ENCODE measurements at places on chromosomes 7 and 10.

DNA sequence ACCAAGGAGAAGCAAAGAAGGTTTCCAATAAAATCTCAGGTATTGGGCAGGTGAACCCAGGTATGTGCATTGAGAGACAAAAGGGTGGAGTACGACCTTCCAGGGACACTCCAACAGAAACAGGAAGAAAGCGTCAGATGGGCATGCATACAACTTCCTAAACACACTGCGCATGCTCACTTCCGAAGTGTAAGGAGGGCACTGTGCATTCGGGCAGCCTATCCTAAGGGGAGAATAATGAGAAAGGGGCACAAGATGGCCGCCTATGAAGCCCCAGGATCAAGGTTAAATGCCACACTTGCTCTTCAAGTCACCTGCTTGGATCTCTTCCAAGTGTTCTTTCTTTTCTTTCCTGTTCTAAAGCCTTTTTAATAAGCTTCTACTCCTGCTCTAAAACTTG is 39.4 kb upstream of the PRSS1 start:
- no peak for DNase-seq

- no peak for DNase-seq
Observed at GRCh38 chr7:4136036-4136435, 546.1 kb upstream of the FOXK1 start.

- no peak for DNase-seq
Observed at GRCh38 chr7:46450886-46451285, 529.8 kb upstream of the IGFBP3 start.

DNA sequence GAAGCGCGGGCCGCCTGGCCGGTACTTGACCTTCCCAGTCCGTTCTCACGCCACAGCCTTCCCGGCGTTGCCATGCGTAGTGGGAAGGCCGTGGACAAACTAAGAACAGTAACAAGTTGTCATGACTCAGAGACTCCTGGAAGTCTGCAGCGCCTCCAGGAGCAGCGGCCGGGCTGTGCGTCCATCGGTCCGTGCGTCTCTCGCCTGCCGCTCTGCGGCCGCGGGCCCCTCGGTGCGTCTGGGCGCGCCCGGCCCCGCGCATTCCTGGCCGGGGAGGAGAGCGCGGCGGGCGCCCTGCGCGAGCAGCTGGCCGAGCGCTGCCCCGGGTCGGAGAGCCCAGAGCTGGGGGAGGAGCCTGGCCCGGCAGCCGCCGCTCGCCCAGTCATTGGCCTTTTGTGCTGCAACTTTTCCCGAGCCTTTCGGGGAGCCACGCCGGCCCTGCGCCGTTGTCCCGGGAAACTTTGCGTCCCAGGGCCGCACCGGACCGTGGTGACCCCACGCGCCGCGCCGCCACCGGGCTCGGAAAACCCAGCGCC is 123.7 kb downstream of the TACC2 start:
- DNase-seq, result peak; percentile 47
